Activated CD4-positive, alpha-beta memory T cell treated with anti-CD3 and anti-CD28 coated beads for 36 hours (primary cell): ENCODE measurements at places on chromosomes 12 and 14.

- DNase-seq, result no peak
Measured at GRCh38 chr12:120989687-120990086, 11.3 kb downstream of the HNF1A start.

DNA sequence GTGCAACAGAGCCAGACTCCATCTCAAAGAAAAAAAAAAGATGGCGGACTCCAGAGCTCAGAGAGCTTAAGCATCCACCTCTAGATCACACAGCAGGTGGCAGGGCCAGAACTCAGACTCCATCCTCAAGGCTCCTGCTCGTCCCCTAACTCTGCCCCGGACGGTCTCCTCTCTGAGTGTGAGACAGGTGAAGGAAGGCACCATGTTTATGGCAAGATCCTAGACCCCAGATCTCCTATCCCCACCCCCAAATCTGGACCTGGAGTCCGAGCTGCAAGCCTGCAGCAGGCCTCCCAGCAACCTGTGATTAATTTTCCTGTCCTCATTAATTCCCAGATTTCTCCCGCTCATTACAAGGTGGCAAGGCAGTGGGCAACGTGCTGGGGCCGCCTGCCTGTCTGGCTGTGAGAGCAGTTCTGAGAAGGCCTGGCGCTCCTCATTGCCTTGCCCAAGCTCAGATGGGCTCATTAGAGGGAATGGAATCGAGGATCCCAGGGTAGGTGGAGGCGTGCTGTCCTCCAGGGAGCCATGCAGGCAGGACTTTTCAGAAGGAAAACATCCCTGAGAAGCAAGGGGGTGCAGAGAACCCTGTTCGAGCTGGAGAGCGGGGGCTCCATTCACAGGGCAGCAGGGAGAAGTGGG lies 296.6 kb upstream of the RTL1 start:
- no peak for DNase-seq

DNA sequence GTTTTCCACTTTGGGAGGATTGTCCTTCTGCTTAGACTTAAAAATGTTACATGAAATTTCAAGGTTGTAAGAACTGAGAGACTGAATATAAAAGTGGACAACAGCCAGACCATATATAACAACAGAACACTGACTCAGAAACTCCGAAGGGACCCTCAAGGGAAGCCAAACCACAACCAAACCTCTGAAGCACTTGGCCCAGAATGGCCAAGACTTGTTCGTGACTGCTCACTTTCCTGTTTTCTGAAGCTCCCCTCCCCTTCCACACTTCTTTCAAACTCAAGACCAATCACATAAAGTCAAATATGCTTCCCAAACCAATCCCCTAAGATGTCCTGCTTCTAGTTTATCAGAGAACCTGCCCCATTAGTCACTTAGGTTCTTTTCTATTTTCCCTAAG lies 13.7 kb downstream of the OR6J1 start:
- no peak for DNase-seq

DNA sequence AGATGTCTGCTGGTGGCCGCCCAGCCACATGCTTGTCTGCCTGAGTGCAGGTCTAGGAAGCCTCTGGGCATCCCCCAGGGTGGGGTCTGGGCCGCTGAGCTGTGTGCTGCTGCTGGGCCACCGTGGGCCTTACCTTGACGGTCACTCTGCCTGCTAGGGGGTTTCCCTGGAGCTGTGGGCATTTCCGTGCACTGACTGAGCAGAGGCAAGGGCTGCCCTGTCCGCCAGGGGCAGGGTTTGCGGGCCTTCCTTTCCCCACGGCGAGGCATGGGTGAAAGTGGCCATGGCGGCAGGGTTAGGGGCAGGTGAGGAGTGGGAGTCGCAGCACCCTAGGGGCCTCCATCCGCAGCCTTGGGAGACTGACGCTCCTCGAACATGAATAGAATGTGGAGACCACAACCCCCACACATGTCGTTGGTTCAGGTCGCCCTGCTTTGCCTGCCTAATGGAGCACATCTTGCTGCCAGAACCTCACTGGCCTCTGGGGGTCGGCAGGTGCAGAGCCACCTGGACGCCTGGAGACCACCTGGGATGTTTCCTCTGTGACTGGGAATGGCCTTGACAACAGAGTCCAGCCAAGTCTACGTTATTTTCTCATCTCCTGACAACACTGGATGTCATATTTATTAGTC lies 2.5 kb downstream of the ZBTB42 start:
- no peak for DNase-seq

GRCh38 chr12:47216150-47216677 lies 136.5 kb upstream of the AMIGO2 start:
- DNase-seq, result peak; percentile 87

GRCh38 chr12:106711316-106711715 lies 63.2 kb upstream of the RIC8B start:
- no peak for DNase-seq

GRCh38 chr12:7485095-7485494 lies 18.5 kb downstream of the CD163 start:
- no peak for DNase-seq

- no peak for DNase-seq
Measured at GRCh38 chr14:75283162-75283832, 4.7 kb downstream of the FOS start.

- DNase-seq, result no peak
Measured at GRCh38 chr14:101628975-101629374, 67.7 kb downstream of the DIO3 start.

DNA sequence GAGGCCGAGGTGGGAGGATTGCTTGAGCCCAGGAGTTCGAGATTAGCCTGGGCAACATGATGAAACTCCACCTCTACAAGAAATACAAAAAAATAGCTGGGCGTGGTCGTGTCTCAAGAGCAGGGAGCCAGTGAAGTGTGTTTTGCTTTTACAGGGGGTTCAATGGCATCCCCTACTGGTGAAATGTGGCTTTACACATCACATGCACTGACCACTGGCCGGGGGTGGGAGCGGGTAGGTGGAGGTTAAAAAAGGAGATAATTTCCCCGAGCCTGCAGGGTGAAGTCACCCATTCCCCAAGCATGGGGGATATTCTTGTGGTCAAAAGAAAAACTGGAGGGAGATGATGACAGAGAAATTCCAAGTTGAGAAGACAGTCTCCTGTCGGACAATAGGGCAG lies 63.6 kb upstream of the PWP1 start:
- no peak for DNase-seq
